ENCODE measurements at places on chromosomes 3 and 15.

- peak; percentile 82 for DNase-seq
These were observed 778.5 kb downstream of the NTRK3 start for GRCh38 chr15:87477737-87478686.

GRCh38 chr3:194140520-194141414 lies 4.8 kb downstream of the HES1 start:
- no peak for DNase-seq

- no peak for DNase-seq
These were observed 820.4 kb downstream of the NAALADL2 start for GRCh38 chr3:175679568-175679967.

- no peak for DNase-seq
These were observed 192.1 kb upstream of the EOMES start for GRCh38 chr3:27914199-27914598.

DNA sequence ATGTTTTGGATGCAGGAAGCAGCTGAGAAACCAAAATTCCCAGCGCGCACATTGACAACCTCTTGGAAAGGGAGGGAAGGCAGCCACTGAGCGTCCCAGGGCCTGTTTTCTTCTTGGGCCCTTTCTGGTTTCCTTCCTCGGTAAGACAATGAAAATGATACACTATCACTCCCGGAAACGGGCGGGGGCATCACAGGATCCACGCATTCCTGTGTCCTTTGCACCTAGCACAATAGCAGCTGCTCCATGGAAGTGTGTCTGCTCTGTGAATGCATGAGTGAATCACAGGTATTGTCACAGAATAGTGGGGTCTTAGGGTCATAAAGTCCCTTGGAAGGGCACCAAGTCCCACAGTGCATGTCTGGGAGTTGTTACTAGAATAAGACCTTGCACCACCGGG lies 6.3 kb upstream of the ITPKA start:
- no peak for DNase-seq

GRCh38 chr3:44117239-44117638 lies 124.4 kb upstream of the TOPAZ1 start:
- DNase-seq, result peak; percentile 19

GRCh38 chr3:138078901-138079344 lies 36.5 kb downstream of the DZIP1L start:
- DNase-seq, result peak; percentile 82

DNA sequence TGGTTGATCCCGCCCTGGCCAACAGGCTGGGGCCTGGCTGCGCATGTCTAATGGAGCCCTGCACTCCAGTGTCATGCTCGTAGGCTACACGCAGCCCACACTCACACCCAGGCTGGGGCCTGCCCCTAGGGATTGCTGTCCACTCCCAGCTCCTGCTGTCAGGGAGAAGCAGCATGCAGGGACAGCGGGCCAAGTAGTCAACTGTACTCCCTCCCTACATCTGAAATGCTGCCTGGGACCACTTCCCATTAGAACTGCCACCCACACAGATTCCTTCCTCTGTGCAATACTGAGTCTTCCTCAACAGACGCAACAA lies 16.1 kb downstream of the ALS2CL start:
- DNase-seq, result no peak

GRCh38 chr3:110414855-110415254 lies 656.8 kb upstream of the NECTIN3 start:
- peak; percentile 59 for DNase-seq

- DNase-seq, result peak; percentile 41
These were observed 3.6 kb downstream of the OTOL1 start for GRCh38 chr3:161500068-161500796.

DNA sequence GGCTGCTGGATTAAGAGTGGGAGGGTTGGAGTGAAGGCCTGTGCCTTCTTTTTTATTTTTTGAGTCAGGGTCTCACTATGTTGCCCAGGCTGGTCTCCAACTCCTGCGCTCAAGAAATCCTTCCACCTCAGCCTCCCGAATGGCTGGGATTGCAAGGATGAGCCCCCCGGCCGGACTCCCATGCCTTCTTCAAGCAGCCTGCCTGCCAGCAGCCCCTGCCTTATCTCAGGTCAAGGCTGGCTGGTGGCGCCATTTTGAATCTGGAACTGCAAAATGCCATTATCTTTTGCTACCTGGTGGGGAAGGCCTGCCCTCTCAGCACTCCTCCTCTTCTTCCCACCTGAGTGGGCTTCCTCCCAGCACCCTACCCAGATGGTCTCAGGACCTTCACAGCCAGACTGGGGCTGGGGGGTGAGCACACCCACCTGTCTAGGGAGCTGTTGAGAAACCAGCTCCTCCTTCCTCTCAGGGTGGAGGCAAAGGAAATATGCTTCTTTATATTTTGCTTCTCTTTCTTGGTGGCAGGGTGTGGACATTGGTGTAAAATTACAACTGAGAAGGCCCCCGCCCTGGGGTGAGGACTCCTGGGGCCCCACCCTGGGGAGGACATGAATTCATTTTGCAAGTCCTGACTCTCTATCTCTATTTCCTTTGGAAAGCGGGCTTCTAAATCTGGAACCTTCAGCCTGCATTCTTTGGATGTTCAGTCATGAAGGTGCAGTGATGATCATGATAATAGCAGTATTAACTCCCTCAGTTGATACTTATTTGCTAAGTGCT lies 7.7 kb upstream of the FLNB start:
- DNase-seq, result no peak

DNA sequence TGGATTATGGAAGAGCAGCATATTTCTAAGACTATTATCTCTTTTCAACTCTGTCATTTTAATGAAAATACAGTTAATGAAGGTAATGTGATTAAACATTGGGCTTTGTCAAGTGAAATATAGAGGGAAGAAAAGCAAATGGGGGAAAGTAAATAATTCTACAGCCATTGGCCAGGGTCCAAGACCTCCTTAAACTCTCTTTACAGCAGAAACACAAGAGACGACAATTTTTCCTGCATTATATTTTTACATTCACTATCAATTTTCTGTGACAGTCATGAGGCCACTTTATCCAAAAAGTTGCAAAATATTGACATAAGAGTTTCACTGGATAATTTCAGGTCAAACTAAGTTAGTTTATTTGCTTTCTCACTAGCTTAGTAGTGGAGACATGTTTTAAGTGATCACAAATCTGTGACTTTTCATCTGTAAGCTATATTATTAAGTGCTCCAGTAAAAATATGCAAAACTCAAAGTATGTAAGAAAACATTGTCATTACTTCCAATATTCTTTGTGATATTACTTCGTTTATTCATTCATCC lies 385.9 kb upstream of the DPH6 start:
- DNase-seq, result no peak

DNA sequence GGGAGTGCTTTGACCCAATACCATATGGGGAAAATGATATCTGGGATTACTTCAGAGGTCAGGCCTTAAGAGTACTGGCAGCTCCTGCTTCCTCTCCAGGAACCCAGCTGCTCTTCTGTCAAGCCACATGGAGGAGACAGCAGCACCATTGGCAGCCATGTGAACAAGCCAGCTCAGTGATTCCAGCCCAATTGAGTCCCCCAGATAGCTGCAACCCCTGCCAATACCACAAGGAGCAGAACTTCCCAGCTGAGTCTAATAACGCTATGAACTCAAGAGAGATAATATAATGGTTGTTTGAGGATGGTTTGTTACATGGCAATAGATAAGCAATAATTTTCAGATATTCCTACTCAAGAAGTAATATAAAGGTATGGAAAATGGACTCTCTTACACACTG lies 126.8 kb upstream of the CPNE4 start:
- no peak for DNase-seq

DNA sequence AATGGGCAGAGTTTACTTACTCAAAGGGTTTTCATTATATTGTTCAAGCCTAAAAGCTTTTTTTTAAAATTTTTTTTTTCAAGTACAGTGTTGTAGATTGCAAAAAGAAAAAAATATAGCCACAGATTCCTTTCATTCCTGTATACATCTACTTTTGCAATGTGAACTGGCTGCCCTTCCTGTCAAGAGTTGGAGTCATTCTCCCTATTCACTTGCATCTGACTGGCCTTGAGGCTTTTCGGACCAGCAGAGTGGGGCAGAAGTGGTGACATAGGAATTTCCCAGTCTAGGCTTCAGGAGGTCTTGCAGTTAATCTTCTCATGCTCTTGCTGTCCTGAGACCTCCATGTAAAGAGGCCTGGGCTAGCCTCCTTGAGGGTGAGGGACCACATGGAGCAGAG lies 218.3 kb upstream of the CFAP20DC start:
- DNase-seq, result no peak

DNA sequence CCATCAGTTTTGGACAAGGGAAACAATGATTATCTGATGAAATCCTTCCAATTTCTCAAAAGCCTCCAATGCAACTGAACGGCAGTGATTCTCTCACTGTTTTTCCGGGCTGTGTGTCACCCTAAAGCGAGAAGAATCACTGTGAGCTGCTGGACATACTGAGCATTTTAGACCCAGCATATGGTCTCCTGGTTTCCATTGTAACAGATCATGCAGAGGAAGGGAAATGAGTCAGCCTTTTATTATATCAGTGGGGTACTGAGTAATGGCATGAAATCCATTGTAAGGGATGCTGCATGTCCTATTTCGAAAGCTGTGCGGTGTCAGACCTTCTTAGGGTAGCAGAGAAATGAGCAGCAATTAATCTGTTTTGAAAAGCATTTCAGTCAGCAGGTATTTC lies 287.1 kb downstream of the IL5RA start:
- DNase-seq, result peak; percentile 5

DNA sequence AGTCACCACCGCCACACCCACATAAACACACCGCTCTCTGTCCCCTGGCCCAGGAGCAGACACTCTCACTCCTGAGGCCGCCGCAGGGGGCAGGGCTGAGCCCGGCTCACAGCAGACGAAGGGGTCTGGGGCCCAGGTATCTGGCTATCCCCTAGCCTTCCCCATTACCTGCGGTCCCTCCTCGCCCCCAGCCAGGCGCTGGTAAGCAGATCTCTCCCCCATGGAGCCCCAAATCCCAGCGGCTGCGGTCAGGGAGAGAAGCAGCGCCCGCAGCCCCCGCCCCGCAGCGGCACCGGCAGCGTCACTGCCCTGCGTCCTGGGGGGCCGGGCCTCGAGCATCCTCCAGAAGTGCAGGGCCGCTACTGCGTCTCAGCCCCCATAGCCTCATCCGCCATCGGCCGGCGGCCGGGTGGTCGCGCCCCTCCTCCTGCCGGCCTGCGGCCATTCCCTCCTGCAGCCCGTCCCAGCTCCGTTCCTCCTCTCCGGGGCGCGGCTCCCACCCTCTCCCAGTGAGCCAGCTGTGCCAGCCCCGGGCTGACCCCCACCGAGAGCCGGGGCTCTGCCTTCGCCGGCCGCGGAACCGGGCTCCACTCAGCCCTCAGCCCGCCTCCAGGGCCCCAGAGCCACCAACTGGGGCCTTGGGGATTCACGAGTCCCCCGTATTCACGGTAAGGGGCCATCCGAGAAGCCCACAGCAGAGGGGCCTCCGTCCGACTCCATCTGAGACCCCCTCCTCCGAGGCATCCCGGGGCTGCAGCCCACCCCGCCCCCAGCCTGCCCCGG lies 13.1 kb downstream of the TNK2 start:
- no peak for DNase-seq

GRCh38 chr15:69980341-69981059 lies 117.2 kb downstream of the TLE3 start:
- no peak for DNase-seq

- no peak for DNase-seq
These were observed 28.7 kb upstream of the USP3 start for GRCh38 chr15:63475707-63476106.

DNA sequence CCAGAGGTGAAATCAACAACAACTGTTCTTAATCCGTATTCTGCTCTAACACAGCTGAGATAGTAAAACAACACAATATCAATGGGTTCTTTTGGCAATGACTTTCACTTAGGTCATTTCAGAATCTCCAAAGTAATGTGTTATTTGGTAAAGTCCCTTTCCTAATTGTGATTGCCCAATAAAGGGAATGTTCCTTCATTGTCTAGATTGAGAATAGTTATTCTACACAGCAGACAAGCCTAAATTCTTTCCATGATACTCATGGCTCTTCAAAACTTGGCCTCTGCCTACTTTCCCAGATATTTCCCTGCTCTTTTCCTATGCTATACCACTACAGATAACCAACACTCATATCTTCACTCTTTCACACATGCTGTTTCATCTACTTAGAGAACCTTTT lies 219.8 kb downstream of the FMN1 start:
- no peak for DNase-seq

DNA sequence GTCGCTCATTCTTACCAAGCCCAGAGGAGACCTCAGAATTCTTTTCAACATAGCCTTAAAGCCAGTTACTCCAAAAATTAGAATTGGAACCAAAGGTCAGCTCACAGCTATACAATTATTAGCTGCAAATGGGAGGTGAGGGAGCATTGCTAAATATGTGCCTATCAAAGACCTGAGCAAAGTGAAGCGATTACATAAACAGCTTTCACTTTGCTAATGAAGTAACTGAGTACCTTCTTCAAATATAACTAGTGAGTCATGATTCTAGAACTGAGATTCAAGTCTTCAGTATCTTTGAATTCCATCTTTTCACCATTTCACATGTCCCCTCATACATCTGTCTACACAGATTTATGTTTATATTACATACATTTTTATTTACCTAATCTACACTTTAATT lies 122.6 kb downstream of the P2RY1 start:
- no peak for DNase-seq

DNA sequence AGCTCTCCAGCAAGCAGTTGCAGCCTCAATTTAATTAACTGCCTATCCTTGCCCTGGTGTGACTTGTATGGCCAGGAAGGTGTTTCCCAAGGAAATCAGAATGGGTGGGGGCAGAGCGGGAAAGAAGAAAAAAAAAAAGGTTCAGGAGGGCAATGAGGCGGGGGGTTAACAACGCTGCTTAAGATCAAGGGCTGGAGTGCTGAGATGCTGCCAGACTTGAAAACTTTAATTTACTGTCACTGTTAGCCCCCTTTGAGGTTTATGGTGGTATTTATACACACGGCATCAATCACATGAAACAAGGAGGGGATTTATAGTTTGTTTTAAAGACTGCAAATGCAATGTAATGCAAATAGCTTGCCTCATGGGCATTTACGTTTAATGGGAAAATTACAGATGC lies 319.4 kb upstream of the NR2F2 start:
- no peak for DNase-seq

- DNase-seq, result peak; percentile 38
These were observed 47.8 kb downstream of the LRRK1 start for GRCh38 chr15:100966997-100967396.

- no peak for DNase-seq
These were observed 124.2 kb downstream of the TMCO5A start for GRCh38 chr15:38058596-38059075.

DNA sequence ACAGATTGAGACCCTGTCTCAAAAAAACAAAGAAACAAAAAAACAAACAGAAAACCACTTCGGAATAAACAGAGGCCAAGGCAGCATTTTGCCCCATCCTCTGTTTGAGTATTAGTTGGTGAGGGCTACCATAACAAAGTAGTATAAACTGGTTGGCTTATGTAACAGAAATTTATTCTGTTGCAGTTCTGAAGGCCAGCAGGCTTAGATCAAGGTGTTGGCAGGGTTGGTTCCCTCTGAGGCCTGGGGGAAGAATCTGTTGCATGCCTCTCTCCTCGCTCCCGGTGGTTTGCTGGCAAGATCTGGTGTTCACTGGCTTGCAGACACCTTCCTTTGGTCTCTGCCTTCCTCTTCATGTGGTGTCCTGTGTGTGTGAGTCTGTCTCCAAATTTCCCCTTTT lies 261.6 kb downstream of the PDZRN3 start:
- DNase-seq, result no peak

GRCh38 chr15:36478561-36478960 lies 100.9 kb upstream of the CDIN1 start:
- DNase-seq, result no peak

All from kidney epithelial cell (primary cell).